ENCODE measurements at places on chromosomes 12 and 14.

GRCh38 chr12:8829621-8830020, 7.2 kb downstream of the A2ML1 start:
- DNase-seq, result no peak

DNA sequence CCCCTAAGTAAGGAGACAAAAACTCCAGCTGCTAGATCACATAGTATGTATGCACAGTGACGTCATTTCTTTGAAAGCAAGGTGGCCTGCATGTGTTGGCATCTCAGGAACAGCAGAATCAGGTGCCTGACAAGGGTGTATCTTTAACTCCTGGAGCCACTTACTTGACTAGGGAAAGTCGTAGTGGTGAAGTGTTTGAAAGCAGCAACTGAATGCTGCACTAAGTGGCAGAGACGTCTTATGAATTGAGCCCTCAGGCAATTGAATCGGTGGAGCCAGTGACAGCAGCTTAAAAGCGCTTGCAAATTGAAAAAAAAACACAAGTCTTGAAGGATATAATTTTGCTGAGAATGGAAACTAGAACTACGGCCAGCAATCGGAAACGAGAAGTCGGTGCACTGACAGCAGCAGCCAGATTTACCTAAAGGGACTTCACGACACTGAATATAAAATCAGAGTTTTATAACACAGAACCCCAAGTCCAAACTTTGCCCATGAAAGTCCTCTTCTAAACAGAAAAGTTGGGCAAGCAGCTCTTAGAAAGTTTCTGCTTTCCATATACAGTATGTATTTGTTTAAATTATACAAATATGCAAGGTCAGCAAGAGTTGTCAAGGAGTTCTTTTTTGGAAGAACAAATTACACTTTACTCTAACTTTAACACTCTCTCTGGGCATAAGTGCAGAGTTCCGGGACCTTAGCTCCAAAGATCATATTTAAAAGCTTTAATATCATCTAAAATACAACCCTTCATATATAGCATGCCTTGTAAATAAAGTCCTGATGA, 1.1 kb downstream of the IGF1 start:
- DNase-seq, result no peak

GRCh38 chr14:104546591-104547309, 32.8 kb upstream of the C14orf180 start:
- DNase-seq, result no peak

GRCh38 chr12:33423706-33424105, 15.9 kb downstream of the SYT10 start:
- no peak for DNase-seq

DNA sequence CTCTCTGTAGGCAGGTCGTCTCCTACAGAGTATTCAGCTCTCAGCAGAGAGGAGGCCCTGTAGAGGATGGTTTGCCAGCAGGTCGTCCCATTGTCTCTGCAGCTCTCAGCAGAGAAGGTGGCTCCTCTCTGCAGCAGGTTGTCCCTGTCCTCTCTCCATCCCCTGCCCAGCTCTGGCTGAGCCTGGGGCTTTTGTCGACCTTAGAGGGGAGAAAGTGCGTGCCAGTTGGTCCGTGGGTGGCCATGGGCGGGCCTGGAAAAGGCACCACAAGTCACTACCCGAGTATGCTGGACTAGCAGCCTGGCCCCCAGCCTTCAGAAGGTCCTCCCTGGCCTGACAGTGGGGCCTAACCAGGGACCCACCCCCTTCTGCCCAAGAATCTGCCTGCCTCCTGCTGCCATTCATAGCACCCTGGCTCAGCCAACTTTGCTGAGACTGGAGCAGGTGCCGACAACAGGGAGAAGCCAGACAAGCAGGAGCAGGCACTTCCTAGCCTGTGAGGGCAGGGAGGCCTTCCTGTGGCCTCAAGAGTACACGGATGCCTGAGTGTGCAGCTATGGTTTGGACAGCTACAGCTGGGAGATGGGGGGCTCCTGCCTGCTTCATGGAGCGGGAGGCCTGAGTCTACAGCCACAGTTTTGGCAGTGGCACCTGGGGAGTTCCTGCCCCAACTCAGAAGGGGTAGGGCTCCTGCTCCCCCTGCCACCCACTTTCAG, 59.7 kb upstream of the KCNH3 start:
- no peak for DNase-seq

GRCh38 chr14:55712491-55712890, 132.5 kb downstream of the KTN1 start:
- DNase-seq, result no peak

- no peak for DNase-seq
Measured at GRCh38 chr12:74488134-74488533, 49.5 kb upstream of the ATXN7L3B start.

GRCh38 chr14:69326611-69327010, 66.7 kb downstream of the GALNT16 start:
- DNase-seq, result no peak

- peak; percentile 29 for DNase-seq
Measured at GRCh38 chr14:68598621-68599447, 194.0 kb downstream of the ZFP36L1 start.

DNA sequence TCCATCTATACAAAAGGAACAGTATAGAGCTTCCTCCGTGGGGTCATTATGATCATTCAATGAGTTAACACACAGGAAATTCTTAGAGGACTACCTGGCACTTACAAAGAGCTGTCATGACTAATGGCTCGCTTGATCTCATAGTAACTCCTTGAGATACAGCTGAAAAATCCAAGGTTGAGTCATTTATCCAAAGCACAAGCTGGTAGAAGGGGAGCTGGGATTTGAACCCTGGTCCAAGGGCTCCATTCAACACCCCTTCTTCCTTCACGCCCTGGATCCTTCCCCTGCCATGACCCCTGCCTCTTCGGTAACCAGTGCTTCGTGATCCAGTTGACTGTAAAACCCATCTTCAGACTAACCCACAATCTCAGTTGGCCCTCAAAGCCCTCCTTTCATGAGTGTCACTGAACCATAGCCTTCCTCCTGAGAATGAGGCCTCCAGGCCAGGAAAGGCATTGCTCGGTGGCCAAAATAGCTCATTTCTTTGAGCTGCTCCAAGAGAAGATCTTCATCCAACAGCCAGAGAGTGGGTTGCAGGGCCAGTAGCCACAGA, 7.8 kb downstream of the ZFP36L1 start:
- DNase-seq, result no peak

DNA sequence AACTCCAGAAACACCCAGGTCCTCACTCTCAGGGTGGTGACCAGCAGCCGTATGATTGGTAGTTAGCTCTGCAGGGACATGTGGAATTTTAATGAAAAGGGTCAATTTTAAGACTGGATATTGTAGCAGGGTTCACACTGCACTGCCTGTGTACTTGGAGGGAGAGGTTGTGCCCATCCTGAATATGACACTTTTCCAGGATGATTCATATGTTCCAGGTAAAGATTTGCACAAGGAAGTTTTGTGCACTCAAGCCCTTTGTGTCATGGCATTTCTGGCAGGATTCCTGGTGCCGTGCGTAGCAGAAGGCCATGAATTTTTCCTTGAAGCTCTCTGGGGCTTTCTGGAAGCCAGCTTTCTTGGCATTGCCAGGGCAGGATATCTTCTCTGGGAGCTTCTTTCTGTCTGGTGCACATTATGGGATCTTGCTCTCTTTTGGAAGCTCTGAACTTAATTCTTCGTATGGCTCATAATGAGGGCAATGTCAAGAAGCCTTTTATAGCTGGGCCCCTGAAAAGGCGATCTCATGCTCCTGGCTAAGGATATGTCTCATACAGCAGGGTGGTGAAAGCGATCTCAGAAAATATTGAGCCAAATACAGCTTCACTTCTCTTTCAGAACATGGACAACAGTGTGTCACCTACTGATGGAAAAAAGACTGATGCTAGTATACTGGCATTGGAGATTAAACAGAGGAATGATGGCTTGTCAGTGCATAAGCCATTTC, 1133.9 kb downstream of the AACS start:
- no peak for DNase-seq

- no peak for DNase-seq
Measured at GRCh38 chr12:97560350-97560749, 97.7 kb downstream of the RMST start.

DNA sequence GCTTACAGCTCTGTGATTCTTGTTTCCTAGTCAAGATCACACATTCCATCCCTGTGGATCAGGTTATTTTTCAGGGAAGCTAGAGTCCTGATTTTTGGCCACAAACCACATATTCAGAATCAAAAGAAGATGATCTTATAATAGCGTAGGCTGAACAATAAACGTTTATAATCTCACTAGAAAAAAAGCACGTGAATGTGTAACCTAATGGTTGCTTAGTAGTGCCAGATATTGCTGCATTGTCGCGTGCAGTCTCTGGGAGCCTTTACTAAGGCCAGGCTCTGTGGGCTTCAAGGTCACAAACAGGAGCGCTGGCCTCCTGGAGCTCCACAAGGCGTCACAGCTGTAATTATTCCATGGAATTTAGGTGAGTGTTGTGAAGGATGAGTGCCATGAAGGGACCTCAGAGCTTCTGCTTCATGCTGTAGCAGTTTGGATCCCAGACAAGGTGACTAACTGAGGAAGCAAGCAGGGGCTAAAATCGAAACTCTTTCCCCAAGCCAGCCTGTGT, 17.4 kb downstream of the CDKN1B start:
- no peak for DNase-seq

Data from amygdala (tissue), 56 donors.